Tibial nerve (tissue), 4 donors: ENCODE measurements at places on chromosomes 5 and 9.
A peak's percentile ranks its signal among the peaks of the same experiment; 100 is the strongest.

- no peak for DNase-seq
Measured at GRCh38 chr9:88173378-88173999, 35.2 kb upstream of the SPATA31C2 start.

DNA sequence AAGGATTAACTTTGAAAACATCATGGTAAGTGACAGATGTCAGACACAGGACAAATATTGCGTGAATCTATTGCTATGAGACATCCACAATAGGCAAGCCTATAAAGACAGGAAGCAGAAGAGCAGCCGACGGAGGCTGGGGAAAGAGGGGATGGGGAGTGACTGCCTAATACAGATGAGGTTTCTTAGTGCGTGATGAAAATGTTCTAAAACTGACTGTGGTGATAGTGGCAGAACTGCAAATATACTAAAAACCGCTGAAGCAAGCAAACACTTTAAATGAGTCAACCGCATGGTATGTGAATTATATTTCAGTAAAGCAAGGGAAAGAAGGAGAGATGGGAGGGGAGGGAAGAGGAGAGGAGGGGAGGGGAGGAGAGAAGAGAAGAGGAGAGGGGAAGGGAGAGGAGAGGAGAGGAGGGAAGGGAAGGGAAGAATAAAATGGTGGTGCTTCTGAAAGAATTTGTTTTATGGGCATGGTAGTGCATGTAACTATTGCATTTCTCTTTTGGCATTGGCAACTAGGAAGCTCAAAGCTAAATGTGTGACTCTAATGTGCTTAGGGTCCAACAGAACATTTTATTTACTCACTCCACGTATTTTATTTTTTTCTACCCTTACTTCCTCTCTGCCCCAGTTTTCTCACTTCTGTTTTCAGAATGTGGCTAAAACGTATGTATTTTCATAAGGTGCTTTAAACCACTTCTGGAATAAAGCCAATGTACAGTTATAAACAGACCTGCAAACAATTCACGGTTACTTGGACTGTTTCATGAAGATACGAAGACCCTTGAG lies 21.3 kb downstream of the AKNA start:
- DNase-seq, result no peak

DNA sequence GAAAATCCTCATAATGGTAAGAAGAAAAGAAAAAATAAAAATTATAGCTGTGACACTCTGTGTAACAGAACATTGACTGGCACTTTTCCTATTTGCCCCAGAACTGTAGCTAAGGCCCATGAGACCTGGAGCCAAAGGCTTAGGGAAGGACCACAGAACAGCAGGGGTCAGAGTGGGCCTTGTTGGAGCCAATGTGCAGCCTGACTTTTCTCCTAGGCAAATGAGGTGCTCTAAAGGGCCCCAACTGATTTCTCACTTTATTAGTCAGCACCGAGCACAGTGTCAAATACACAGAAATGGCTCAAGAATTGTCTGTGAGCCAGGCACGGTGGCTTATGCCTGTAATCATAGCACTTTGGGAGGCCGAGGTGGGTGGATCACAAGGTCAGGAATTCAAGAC lies 4.0 kb upstream of the MEGF9 start:
- no peak for DNase-seq

DNA sequence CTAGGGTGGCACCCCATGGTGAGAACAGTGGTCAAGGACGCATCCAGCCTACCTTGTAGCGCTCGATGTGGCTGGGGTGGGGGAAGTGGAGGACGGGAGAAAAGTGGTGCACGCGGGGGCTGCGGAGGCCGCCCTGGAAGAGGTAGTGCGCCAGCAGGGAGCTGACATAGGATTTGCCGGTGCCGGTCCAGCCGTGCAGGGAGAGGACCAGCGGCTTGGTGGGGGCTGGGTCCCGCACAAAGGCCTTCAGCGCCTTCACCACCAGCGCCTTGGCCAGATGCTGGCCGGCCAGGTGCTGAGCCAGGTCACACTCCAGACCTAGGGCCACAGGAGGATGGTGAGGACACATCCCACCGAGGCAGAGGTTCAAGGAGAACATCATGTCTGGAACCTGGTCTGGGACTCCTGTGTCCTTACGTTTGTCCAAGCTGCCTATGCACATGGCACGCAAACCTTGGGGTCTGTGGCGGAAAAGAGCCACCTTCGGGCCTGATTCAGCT lies 797 bp downstream of the TOR2A start:
- DNase-seq, result no peak

DNA sequence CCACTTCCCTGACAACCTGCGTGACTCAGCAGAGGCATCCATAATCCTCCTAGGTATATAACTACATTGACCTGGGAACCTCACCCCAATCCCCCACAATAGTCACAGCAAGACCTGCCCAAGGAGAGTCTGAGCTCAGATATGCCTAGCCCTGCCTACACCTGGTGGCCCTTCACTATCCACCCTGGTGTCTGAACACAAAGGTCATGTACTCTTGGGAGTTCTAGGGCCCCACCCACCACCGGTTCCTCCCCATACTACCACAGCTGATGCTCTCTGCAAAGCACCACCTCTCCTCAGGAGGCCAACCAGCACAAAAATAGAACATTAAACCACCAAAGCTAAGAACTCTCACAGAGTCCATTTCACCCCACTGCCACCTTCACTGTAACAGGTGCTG lies 34.8 kb upstream of the CARTPT start:
- DNase-seq, result no peak

GRCh38 chr5:75632321-75632720 lies 21.1 kb downstream of the ANKDD1B start:
- no peak for DNase-seq

DNA sequence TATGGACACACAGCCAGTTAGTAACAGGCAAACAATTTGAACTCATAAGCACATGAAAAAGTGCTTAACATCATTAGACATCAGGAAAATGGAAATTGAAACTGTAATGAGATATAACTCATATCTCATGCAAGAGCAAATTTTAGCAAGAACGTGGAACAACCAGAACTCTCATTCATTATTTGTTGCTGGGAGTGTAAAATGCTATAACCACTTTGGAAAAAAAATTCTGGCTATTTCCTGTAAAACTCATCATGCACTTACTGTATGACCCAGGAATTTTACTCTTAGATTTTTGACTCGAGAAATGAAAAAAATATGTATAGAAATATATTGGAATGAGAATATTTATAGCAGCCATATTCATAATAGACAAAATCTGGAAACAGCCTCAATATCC lies 205.7 kb upstream of the PUM3 start:
- no peak for DNase-seq

GRCh38 chr9:113219969-113220368 lies 1.1 kb downstream of the FKBP15 start:
- DNase-seq, result no peak

GRCh38 chr5:82865625-82866024 lies 211.6 kb downstream of the TMEM167A start:
- DNase-seq, result no peak

DNA sequence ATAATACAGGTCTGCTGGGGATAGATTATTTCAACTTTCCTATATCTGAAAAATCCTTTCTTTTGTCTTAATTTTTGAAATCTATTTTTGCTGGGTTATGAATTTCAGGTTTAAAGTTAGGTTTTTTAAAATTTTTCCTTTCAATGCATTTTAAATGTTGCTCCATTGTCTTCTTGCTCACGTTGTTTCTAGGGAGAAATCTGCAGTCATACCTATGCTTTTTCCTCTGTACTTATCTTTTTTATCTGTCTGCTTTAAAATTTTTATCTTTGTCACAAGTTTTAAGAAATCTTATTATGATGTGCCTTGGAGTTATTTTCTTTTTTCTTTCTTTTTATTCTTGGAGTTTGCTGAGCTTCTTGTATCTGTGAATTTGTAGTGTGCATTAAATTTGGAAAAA lies 412.0 kb upstream of the KIF2A start:
- no peak for DNase-seq

- no peak for DNase-seq
Measured at GRCh38 chr9:113360242-113360842, 11.0 kb downstream of the BSPRY start.

GRCh38 chr5:57299986-57300385 lies 126.1 kb downstream of the GPBP1 start:
- DNase-seq, result no peak

- DNase-seq, result peak; percentile 29
Measured at GRCh38 chr9:109253637-109254284, 67.1 kb downstream of the EPB41L4B start.

- DNase-seq, result no peak
Measured at GRCh38 chr5:132782101-132782500, 5.1 kb upstream of the SEPTIN8 start.

DNA sequence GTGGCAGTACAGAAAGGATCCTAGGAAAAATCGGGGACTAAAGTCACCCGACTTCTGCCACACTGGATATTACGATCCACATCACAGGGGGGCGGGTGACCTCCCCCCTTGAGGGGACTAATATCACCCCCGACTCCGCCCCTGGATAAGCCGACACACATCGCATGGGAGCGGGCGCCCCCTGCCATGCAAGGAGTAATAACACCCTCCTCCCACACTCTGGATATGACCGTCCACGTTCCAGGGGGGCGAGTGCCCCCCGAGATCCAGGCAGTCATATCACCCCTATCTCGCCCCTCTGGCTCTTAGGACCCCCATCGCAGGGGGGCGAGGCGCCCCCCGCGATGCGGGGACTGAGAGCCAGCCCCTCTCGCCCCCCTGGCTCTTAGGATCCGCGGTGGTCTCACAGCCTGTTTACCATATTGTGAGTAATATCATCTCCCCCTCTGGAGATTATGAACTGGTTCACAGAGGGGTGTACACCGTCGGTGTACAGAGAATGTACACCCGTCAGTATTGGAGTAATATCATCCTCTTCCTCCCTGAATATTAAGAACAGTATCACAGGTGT lies 423.0 kb downstream of the DIRAS2 start:
- no peak for DNase-seq

- DNase-seq, result peak; percentile 66
Measured at GRCh38 chr9:92133949-92134604, 18.9 kb upstream of the SPTLC1 start.

DNA sequence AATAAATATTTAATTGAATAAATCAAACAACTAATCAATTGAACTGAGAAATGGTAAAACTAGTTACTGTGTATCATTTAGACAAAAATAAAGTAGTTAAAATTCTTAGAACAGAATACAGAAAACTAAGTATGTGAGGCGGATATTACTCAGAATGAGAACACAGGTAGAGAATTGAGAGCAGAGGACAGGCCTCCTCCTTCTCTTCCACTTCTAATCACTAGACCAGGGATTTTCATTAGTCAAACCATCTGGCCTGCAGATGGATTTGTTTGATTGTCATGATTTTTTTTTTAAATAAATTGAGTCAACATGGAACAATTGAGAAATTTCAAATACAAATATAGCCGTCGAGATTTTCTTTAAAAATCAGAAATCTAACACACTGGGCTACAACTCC lies 198.6 kb upstream of the HMHB1 start:
- no peak for DNase-seq
